ENCODE measurements at places on chromosomes 5 and 9. TPM values are rescaled to one million over a fixed set of nuclear protein-coding genes. Genes with fewer than 3 reads are reported as not detected.

DNA sequence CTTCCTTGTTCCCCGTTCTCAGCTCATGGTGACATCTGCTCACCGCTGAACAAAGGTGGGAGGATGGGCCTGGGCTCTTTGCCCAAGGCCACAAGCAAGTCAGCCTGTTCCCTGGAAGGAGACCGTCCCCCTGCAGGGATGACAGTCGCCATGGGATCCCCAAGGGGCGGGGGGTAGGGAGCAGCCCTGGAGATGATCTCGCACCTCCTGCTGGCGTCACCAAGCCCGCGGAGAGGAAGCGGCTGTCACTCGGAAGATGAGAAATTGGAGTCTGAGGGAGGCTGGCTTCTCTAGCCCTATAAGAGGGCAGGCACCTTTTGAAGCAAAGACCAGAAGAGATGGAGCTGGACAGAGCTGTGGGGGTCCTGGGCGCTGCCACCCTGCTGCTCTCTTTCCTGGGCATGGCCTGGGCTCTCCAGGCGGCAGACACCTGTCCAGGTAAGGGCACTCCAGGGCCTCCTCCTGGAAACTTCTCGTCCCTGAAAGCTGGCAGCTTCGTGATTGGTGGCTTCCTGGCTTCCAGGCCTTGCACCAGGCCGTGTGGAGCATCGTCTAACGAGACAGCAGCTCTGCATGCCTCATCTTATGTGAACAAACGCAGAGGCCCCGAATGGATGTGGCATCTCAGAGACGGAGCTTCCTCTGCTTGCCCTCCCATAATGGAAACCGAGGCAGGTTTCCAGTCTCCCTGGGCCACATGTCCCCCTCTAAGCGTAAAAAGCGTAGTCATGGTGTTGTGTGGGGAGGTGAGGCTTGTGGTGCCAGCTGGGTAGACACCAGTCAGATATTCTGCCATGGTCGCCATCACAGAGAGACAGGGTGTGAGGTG is at the start of gene FCN2:
Gene FCN2, plus strand, starts transcription at position 327 of the 829 bp plus-strand sequence. Its CDS starts 12 bp downstream, at position 339.
- peak; percentile 70 for DNase-seq

- DNase-seq, result peak; percentile 93
Observed at GRCh38 chr5:151023047-151023615, 2.7 kb downstream of the GPX3 start.

FOXD1 gene
- total RNA-seq, result 15.2 TPM

PCDHB4 gene
- 9.1 TPM for total RNA-seq

FAM163B gene
- total RNA-seq, result not detected

Data from aorta (tissue), 5 donors.